T-helper 1 cell (primary cell): ENCODE measurements at places on chromosomes 5 and 9.

DNA sequence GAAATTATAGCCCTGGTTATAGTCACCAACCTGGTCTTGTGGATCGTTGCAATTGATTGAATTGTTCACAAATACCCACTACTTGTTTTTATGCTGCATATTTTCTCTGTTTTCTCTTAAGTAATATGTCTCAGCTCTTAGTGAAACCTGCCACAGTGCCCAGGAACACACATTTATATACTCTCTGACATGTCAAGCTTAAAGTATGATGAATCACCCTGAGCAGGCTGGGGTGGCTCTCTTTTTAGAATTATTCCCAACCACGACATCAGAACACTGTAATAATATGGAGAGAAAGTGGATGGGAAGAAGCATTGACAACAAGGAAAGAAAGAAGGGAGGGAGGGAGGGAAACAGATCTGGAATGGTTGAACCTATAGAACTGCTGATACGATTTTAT, 72.8 kb upstream of the ZNF608 start:
- no peak for DNase-seq

GRCh38 chr5:95823218-95823737, 752 bp upstream of the GLRX start:
- no peak for DNase-seq

- DNase-seq: no peak
These were observed 58.6 kb downstream of the PTCD2 start for GRCh38 chr5:72378639-72379289.

DNA sequence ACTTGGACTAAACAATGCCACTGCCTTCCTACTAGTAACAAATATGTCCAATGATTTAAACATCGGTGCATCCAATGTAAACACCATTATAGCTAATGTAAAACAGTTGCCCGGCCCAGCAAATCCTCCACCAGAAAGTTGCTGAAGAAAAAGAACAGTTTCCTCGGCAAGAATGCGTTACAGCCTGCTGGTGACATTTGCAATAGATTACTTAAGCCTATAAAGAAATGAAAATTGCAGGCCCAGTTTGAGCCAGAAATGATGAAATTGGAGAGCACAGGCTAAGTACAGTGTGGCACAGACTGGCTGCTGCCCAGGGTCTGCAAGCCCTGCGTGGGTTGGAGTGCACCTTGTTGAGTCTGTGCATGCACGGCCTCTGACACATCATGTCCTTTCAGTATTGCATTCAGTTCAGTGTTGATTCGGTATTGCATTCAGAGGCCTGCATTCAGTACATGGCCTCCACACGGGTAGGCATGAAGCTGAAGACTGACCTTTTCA, 406.0 kb upstream of the KLF4 start:
- no peak for DNase-seq

GRCh38 chr5:151094030-151094851, 13.4 kb upstream of the TNIP1 start:
- peak; percentile 65 for DNase-seq
